HEK293T (cell line): ENCODE measurements at places on chromosomes 2 and 18.

GRCh38 chr2:104856973-104857261 lies 3.0 kb downstream of the POU3F3 start:
- DNase-seq = no peak

DNA sequence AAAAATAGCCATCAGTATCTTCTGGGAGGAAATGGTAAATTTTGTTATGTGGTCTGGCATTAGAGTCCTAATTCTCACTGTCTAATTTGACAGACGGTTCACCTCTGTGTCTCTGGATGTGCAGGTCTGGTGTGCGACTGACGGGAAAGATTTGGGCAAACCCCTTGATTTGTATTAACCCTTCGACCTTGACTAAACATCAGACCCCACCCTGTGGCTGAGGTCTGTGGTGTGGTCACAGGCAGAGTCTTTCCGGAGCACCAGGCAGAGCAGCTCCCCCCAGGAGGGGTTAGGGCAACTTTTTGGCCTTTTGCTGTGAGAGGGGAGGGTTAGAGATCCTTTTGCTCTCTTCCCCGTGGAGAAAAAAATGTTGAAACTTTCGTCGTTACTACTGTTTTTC lies 6.4 kb downstream of the TWIST2 start:
- DNase-seq = no peak

DNA sequence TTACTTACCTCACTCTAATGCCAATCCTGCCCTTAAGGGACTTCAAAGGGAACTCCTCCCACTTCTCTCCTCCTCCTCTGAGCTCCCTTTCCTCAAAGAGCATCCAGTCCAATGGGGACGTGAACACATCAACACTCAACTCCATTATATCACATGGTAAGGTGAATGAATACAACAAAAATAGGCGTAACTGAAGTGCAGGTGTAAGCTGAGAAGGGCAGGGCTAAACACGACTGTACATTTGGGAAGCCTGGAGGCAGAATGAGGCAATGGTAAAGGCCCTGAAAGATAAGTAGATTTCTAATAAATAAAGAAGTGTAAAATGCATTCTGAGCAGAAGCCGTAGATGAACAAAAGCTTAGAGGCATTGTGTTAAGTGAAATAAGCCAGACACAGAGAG lies 226.1 kb upstream of the TRIB2 start:
- DNase-seq = no peak

DNA sequence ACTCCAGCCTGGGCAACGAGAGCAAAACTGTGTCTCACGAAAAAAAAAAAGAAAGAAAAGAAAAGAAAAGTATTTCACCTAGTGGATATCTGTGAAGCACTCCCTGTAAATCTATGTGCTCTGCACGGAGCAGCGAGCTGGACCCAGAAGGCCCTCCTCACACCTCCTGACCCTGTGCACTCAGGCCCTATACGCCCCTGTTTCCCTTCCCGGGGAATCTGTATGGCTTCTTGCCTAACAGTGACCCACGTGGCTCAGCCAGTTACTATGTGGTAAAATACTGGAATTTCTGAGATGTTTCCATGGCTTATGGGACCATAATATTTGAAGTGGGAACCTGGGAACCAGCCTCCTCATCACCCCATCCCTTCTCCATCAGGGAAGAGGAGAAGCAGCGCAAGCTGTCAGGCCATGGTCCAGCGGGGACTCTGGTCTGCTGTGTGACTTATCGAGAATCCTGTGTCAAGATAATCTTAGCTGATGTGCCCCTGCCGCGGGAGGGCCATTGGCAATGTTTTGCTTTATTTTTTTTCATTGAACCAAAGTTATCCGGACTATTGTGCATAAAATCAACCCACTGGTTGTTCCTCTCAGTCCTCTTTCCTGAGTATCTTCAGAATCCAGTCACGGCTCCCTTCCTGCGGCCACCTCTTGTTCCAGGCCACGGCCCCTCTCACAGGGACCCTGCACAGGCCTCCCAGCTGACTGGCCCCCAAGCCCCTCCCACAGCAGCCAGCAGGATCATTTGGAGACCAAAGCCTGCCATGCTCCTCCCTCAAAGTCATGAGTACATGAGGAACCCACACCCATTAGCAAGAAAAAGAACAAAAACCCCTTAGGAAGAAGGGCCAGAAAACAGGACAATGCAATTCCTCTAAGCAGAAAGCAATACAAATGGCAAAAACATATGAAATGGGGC lies 30.6 kb downstream of the SDC1 start:
- DNase-seq = no peak

DNA sequence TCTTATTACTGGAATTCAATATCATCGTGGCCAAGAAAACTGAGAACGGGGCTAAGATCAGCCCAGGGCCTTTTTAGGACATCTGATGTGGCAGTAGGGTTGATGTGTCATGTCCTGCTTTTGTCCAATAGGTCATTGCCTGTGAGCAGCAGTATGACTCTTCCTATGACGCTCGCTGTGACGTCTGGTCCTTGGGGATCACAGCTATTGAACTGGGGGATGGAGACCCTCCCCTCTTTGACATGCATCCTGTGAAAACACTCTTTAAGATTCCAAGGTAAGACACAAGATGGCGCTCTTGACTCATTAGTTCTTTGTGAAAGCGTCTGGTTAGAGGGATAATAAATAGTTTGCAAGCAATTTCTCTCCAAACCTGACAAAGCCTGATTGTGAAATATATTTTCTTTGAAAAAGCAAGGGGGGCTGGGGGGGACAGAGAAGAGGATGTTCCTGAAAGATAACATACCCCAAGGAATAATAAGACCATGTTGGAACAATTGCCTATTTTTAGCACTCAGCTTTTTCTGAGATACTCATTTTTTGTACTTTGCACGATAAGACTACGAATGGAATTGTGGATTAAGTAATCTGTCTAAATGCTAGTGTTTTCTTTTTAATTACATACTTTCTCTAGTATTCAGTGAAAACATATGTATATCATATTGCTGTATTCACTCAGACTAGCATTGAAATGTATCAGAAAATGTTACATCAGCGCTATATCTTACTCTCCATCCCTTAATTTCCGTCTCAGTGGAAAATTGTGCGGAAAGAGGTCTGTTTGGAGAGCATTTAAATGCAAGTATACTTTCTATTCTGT lies 58.1 kb downstream of the MYO3B start:
- peak; percentile 66 for DNase-seq

GRCh38 chr2:100870652-100871531 lies 51.0 kb downstream of the NPAS2 start:
- DNase-seq = no peak

GRCh38 chr2:144513388-144514101 lies 6.4 kb downstream of the ZEB2 start:
- no peak for DNase-seq

DNA sequence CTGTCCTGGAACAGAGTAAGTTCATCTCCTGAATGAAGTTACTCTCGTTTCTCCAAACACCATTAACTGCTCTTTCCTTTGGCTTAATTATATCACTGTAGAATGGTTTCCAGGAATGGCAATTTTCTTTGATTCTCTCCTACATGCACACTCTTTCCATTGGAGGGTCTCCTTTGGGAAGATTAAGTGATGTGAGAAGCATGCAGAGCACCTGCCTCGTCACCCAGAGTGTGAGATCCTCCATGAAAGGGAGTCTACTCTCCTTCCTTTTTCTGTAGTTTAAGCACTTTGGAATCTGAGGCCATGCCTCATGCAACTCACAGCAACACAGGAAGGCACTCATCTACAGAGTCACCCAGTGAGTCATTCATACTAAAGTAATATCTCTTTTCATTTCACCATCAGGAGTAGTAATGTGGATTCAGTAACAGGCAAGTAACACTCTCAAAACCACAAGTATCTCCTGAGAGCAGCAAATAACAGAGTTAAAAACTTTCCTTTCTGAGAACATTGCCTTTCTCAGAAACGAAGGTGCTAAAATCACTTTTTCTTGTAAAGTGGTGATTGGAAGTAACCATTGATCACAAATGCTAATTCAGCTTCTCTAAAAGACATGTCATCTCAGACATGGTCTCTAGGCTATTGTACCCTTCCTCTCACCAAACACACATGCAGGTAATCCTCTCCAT lies 52.8 kb upstream of the IL1RL1 start:
- no peak for DNase-seq

GRCh38 chr2:239143858-239144712 lies 256.7 kb downstream of the HDAC4 start:
- DNase-seq = peak; percentile 56

DNA sequence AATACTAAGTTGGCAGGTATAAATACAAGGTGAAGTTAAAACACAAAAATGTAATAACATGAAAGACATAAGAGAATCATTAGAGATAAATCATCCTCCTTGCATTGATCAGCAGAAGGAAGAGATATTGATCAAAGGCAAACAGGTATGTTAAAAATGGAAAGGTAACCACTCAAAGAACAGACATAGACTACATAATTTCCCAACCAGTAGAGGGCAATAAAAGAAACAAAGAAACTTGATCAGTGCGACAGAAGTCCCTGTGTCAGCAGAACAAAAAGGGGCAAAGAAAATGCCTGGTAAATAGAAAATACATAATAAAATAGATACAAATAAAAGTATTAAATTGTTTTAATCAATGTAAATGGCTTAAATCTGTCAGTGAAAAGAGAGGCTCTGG lies 53.6 kb downstream of the FAM228A start:
- no peak for DNase-seq

DNA sequence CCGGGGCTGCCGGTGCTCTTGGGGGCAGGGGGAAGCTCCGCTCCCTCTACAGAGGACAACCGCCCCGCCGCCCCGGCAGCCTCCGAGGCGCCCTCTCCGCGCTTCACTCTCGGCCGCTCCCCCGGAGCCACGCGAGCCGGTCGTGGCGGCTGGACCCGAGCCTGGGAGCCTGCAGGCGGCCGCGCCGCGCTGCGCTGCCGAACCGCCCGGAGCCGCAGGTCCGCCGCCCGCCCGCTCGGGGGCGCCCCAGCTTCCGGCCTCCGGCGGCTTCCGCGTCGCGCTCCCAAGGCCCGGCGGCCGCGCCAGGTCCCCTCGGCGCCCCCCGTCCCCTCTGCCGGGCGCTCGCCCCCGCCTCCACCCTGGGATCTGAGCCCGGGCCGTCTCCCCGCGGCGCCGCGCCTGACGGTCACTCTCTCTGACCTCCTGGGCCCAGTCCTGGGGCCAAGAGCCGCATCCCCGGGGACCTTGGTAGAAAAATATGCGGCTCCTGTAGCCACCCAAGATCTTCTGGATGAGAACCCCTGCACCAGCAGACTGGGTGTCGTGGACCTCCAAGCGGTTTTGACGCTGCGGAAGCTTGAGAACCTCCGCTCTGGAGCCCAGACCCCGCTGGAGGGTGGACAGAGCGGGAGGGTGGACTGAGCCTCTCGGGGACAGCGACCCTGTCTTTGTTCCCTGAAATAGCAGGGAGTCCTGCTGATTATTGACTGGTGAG lies 44.3 kb downstream of the SERTAD2 start:
- DNase-seq = peak; percentile 92

DNA sequence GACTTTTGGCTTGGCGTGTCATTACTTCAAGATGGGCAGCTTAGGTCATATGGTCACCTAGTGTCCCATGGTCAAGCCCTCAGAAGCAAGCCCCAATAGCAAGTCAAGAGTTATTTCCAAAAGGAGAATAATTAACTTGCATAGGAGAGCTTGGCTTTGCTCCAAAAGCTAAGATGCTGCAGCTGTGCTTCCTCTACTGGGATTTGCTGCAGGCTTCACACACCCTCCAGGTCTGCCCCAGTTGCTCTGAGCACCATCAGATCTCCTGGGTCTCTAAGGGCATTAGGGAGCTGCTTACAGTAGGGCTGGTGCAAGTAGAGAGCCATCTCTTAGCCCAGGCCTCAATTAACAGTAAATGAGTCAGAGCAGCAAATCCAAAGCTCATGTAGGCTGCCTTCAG lies 46.6 kb downstream of the THUMPD2 start:
- no peak for DNase-seq

GRCh38 chr2:1893856-1894255 lies 149.5 kb upstream of the PXDN start:
- no peak for DNase-seq

- DNase-seq = no peak
Observed at GRCh38 chr2:181041661-181042060, 61.3 kb downstream of the UBE2E3 start.

GRCh38 chr2:221570321-221570935 lies 1.7 kb downstream of the EPHA4 start:
- DNase-seq = peak; percentile 21

- DNase-seq = peak; percentile 75
Observed at GRCh38 chr2:37324786-37325624, at the start of gene PRKD3. Gene PRKD3, minus strand, starts transcription at chr2:37324833. Its CDS starts 8,309 bp downstream, at chr2:37316524.

- no peak for DNase-seq
Observed at GRCh38 chr2:35220461-35220860, 1135.1 kb upstream of the CRIM1 start.

- DNase-seq = no peak
Observed at GRCh38 chr2:45307147-45307546, 297.9 kb upstream of the SIX2 start.

DNA sequence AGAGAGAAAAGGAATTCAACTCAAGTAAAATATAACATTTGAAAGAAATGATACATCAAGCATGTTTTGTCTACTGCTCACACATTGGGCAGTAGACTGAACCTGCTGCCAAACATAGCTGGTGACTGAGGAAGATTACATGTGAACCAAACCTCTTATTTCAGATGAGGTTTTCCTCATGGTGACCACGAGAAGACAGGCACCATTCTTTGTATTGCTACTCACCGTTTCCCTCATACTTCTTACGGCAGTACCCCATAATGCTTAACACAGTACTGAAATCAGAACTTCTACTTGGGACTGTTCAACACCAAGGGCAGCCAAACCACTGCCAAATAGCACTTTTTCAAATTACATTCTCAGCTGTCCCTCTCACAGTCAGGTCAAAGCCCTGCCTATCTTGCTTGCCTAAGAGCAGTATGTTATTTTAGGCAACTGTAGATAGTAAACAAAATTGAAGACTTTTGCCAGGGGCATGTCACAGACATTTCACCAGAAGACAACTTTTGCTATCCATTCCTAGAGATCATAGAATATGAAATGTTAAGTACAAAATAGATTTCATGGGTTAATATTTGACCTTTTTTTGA lies 167.1 kb upstream of the DOK6 start:
- DNase-seq = no peak

DNA sequence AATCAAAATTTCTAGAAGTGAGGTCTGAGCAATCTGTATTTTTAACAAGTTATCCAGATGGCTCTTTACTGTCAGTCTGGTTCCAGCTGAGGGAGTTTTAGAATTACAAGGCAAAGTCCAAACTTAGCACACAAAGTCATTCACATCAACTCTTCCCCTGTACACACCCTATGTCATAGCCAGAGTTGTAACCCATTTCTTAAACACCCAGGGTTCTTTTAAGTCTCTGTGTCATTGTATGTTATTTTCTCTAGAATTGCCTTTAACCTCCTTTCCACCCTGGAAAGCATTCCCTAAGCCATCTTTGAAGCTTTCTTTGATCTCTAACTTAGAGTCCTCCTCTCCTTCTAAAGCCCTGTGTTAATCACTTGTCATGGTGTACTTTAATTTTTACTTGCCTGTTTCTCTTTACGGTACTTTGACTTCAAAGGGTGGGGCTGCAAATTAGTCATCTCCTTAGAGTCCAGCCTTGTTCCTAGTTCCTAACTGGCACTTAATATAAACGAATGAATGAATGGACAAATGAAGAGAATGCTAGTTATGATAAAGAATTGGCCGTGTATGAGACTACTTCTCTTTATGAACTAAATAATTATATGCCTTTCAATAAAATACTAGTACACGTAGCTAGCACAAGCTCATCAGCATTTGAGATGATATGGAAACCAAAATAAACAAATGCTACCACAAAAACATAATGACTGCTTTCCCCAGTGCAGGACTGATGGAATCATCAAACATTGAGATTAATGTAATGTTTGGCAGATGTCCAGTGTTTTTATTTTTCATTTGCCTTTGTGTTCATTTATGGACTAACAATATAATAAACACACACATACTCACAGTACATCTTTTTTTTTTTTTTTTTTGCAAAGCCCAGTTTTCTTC lies 11.9 kb upstream of the ACTR3 start:
- DNase-seq = no peak
